Activated T-helper 9 cell treated with anti-CD3 and anti-CD28 coated beads, Interleukin-2, amount 50 U/mL, for 16 hours (primary cell): ENCODE measurements at places on chromosomes 7 and 10.

- no peak for DNase-seq
These were observed 133.6 kb downstream of the THSD7A start for GRCh38 chr7:11698384-11698871.

DNA sequence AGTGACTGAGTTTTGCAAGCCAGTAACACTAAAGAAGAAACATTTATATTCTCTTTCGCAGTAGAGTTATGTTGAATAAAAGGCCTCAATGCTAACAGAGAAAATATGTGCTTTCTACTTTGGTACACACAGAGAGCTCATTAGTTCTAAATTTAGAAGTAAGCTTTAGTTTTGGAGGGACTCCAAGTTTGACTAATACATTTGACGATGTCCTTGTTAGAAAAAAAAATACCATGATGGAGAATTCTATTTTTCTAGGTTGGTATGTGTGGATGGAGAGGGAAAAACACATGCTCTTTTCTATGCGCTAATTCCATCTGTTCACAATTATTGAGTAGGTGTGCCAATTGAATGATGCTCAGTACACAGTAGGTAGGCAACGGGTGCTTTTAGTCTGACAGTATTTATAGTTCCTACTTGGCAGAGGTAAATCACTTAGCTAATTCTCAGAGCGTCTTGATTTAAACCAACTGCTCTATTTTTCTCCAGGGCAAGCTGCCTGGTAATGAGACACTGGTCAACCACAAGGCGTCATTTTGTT, 327.2 kb upstream of the AKR1E2 start:
- DNase-seq: no peak

DNA sequence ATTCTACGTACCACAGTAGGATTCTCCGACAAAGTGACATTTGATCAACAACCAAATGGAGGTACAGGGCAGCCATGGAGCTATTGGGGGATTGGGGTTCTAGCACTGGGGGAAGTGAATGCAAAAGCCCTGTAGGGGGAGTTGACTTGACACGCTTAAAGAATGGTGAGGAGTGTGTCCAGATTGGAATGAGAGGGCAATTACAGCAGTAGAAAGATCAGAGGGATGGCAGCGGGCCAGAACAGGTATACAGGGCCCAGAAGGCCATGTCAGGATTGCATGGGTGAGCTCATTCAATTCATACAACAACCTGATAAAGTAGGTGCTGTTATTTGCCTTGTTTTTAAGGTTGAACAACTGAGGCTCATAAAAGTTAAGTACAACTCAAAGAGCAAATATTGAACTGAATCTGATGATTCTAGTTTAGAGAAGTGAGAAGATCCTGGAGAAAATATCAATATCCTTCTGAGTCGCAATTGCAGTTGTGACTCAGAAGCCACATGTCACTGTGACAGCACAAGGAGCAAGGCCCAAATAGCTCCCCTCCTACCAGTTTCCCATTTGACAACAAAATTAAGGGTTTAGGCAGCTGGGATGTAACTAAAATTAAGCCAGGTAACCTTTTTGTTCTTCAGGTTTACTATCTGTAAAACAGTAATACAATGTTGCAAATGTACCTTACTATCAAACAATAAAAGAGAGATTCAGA, 28.0 kb upstream of the CTTNBP2 start:
- no peak for DNase-seq

GRCh38 chr7:20560325-20561180, 54.9 kb upstream of the ABCB5 start:
- no peak for DNase-seq

- no peak for DNase-seq
These were observed 5.6 kb downstream of the NEURL1 start for GRCh38 chr10:103498936-103499638.

GRCh38 chr10:61941202-61941681, 39.7 kb downstream of the ARID5B start:
- DNase-seq: no peak

DNA sequence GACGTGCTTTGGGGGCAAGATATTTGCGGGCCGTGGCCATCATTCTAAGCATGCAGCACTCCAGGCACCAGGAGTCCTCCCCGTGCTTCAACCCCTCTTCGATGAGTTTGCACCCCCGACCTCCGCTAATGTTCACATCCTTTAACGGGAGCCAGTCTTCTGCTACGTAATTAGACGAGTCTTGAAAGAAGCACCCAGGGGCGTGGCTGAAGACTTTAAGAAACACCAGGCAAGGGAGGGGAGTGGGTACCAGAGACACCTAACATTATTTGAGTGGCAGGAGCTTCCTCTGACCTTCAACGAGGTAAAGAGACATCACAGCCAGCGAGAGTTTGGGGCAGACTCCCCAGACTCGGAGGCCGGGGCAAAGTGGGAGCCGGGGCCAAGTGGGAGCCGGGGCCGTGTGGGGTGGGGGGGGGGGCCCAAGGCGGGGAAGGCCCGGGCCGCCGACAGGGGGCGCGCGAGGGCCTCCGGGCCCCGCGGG, 31.1 kb upstream of the TOMM7 start:
- no peak for DNase-seq

- no peak for DNase-seq
These were observed 749.1 kb downstream of the CNTNAP2 start for GRCh38 chr7:146865696-146866095.

- no peak for DNase-seq
These were observed 79.2 kb downstream of the GNAI1 start for GRCh38 chr7:80213814-80214213.

DNA sequence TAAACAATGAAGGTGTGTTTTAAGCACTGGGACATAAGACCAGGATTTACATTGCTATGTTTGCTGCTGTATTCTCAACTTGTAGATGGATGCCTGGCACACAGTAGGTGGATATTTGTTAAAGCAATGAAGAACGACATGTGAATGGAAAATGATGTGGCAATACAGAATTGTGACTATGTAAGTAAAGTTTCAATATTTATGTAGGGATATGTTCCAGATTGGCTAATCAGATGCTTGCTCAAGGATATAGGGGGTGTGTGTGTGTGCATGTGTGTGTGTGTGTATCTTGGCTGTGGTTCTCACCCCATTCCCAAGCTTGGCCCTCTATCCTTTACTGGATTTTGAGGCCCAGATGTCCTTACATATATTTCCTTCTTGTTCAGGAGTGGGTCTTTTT, 42.7 kb upstream of the LAMB1 start:
- DNase-seq: no peak

GRCh38 chr7:93337052-93337451, 104.9 kb downstream of the VPS50 start:
- DNase-seq: no peak

- DNase-seq: no peak
These were observed 342 bp downstream of the OR2AE1 start for GRCh38 chr7:99876491-99876890.

- no peak for DNase-seq
These were observed 325.7 kb downstream of the TFEC start for GRCh38 chr7:115704884-115705283.
